ENCODE measurements at places on chromosomes 1 and 21.

GRCh38 chr21:33010931-33011330 is 14.8 kb upstream of the OLIG2 start:
- no peak for DNase-seq

DNA sequence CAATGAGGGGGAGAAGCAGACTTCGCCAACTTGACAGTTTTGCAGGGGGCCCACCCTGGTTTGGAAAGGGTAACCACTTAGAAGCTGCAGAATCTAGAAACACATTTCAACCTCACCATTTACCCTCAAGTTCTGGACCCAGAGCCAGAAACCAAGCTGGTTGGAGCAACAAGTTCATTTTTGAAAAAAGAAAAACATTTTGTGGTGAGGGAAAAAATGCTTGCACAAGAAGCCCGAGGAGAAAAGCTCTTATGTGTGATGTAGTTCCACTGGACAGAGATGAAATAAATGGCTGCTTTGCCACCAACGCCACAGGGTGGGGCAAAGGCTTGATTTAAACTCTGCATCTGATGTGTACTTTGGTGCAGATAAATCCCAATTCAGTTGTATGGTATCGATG is 10.6 kb upstream of the NGF start:
- DNase-seq = no peak

- DNase-seq = no peak
These were observed 714.1 kb upstream of the CHRM3 start for GRCh38 chr1:238672262-238672661.

- DNase-seq = no peak
These were observed 8.4 kb downstream of the IFNAR2 start for GRCh38 chr21:33238146-33238545.

DNA sequence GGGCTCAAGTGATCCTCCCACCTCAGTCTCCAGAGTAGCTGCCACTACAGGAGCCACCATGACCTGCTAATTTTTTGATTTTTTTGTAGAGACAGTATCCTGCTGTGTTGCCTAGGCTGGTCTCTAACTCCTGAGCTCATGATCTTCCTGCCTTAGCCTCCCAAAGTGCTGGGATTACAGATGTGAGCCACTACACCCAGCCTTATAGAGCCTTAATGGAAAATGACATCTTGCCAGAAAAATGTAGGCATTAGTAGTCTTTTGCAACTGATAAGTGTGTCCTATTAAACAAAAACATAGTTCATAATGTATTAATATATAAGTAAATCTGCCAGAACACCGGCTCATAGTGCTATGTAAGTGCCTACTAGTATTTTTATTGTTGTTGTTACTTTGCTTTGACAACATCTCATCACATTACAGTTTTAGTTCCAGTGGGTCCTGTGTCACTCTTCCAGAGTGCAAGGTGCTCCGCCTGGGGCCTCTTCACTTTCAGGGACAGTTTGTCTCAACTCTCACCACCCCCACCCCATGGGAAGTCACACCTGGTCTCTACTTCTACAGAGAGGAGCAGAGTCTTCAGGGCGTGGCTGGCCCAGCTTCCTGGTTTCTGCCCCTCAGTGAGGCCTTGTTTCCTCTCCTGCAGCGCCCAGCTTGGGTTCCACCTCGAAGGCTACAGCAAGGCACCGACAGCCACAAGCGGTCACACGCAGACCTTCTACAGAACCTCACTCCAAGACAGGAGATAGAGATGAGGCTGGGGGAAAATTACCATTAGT is 30.1 kb downstream of the RHOU start:
- no peak for DNase-seq

GRCh38 chr1:44832056-44832705 is 10.9 kb downstream of the PTCH2 start:
- DNase-seq = peak; percentile 79

DNA sequence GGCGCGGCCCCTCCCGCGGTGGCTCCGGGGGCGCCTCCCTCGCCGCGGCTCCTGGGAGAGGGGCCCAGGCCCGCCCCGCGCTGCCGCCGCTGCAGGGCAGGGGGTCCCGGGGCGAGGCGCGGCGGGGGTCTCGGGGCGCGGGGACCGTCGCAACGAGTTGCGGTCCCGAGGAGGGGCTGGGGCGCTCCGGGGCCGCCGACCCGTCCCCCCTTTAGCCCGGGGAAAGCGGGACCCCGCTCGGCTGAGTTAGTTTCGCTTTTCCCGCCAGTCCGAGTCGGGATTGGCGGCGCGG is 493 bp downstream of the SPSB1 start:
- DNase-seq = no peak

GRCh38 chr1:179047636-179047997 is 21.9 kb downstream of the FAM20B start:
- DNase-seq = no peak

All from hematopoietic multipotent progenitor cell treated with erythropoietin and hydrocortisone succinate and interleukin-3 and kit ligand, for 17 days (in vitro differentiated cells).